ENCODE measurements at places on chromosomes 4 and X. TPM values are rescaled to one million over a fixed set of nuclear protein-coding genes. Genes with fewer than 3 reads are reported as not detected.

Gene PDZD4
- total RNA-seq = 1.5 TPM

Gene CITED1
- 0.67 TPM for total RNA-seq

Gene PHF8
- total RNA-seq = 23.1 TPM

Gene GPC4
- total RNA-seq = 33.5 TPM

GRCh38 chr4:89836897-89837384 is at the start of gene SNCA:
Gene SNCA, minus strand, starts transcription at chr4:89837161. Its CDS starts 1,494 bp downstream, at chr4:89835667.
- peak; percentile 54 for DNase-seq

- no peak for DNase-seq
These were observed 21.2 kb upstream of the PDE6B start for GRCh38 chr4:604131-604530.

DNA sequence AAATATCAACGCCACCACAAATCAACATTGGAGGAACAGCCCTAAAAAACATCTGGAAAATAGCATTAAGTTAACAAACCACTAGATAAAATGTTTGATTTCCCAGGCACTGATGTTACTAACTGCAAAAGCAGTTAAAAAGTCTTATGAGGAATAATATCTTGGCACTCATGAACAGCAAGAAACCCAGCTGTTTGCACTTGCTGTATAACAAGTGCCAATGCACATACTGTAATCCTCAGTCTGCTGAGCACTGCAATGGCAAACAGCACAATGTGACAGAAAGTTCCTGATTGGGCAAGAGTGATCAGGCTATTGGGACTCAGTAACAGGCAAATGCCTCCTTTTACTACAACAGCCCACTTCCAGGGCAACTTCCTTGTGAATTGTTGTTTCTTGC is 20.8 kb upstream of the SEC24B start:
- no peak for DNase-seq

- peak; percentile 62 for DNase-seq
These were observed 19.3 kb downstream of the NOA1 start for GRCh38 chr4:56958111-56958517.

GRCh38 chrX:130625386-130625785 is 223.6 kb downstream of the RBMX2 start:
- DNase-seq = no peak

- DNase-seq = no peak
These were observed 48.0 kb upstream of the SPOCK3 start for GRCh38 chr4:167282171-167282864.

- DNase-seq = no peak
These were observed 406.5 kb downstream of the IQCM start for GRCh38 chr4:149409146-149409545.

- no peak for DNase-seq
These were observed 18.8 kb upstream of the OTUD4 start for GRCh38 chr4:145199051-145199716.

DNA sequence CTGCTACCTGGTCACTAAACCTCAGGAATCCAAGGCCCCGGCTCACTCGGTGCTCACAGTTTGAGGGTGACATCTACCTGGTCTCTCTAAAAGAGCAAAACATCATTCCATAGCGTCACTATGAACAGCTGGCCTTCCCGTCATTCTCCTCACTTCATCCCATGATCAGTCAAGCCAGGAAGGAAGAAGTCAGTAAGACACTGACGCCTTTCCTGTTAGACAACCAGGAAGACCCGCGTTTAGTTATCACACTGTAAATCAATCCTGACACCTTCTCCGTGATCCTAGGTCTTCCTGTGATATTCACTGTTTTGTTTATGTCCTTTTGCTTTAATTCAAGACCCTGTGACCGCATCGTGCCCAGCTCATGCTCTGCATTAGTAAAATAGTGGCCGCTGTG is 31.6 kb upstream of the CDKN2AIP start:
- DNase-seq = no peak

- DNase-seq = no peak
These were observed 102.8 kb upstream of the MAOA start for GRCh38 chrX:43553257-43553656.

DNA sequence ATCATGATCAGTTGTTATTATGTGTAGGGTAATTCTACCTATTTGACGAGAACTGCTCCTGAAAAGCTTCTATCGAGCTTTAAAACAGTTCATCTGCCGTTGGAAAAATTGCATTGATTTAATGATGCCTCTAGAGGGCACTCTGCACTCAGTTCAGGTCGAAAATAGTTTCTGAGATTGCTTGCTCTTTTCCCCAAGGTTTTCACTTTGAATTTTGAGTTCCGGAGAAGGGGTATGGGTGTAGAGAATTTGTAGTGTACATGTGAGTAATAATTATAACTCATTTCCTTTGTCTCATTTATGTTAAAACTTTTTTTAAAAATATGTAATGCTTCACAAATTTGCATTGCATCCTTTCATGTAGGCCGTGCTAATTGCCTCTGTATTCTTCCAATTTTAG is 28.4 kb upstream of the TNIP3 start:
- DNase-seq = no peak

DNA sequence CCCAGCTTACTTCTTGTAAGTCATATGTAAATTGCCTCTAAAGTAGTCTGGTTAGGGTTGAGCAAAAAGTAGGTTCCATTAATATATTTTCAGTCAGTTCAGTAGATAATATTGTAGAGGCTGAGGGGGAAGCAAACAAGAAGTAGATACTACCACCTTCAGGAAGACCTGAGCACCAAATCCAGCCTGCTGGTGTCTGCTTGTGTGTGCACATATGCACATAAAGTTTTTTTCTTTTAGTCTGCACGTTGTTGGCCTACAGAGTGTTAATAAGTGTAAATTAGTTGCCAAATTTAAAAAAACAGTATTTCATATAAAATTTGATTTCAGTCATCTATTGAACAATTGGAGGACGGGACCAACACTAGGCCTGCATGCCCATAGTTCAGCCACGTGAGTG is 76.7 kb downstream of the CCKAR start:
- DNase-seq = no peak

DNA sequence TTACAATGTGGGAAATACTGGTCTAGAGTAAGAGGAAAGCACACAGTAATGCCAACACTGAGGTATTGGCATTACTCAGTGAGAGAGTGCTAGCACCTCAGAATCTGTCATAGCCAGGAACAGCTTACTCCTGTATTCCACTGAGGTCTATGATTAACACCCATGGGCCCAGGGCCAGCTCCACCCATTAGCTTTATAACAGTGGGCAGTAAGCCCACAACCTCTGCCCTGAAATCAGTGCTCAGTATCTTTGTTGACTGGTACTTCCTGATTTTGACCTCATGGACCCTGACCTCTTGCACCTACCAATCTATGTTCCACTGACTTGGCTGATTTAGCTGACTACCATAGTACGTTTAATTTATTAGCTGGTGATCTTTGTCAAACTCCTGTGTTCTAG is 56.1 kb downstream of the LANCL3 start:
- DNase-seq = peak; percentile 52

GRCh38 chr4:73028621-73029020 is 40.9 kb downstream of the COX18 start:
- no peak for DNase-seq

DNA sequence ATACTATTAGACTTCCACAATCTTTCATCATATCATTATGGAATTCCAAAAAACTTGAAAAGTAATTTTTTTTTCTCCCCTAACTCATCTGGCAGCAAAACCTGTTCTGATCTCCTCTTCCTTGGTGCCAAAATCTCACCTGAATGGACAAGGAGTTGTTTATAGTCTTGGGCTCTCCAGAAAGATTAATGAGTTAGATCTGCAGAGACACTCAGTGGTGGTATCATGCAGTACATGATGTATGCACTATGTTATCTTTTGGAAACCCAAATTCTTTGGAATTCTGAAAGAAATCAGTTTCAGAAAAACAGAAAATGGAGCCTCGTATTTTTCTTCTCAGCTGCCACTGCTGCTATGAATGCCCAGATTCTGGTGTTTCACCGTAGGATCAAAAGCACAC is 11.7 kb downstream of the GPM6B start:
- DNase-seq = no peak

GRCh38 chr4:16812041-16812440 is 86.4 kb downstream of the LDB2 start:
- DNase-seq = no peak
